ENCODE measurements at places on chromosomes 7 and 10.

- no peak for DNase-seq
These were observed 38.2 kb downstream of the NEUROD6 start for GRCh38 chr7:31302356-31302755.

GRCh38 chr7:158353606-158354570, 233.7 kb downstream of the PTPRN2 start:
- DNase-seq = no peak

GRCh38 chr7:100811480-100811879, 15.8 kb downstream of the EPHB4 start:
- DNase-seq = no peak

GRCh38 chr7:109663806-109664205, 1094.1 kb downstream of the DNAJB9 start:
- DNase-seq = no peak

DNA sequence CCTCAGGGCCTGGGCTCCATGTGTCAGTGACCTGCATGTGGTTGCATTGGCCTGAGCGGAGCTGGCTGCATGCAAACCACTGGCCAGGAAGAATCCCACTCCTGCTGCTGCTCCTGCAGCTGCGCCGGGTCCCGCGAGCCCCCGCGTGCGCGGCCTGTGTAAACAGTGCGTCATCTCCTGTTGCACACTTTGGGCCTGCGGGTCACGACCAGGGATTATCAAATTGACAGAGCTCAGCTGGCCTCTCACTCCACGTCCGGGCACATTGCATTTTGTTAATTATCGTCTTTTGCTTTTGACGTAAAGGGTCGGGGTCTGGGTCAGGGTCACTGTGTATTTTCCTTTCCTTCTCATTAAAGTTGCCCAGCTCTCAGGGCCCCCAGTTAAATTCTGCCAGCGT, 132.6 kb downstream of the RGS10 start:
- DNase-seq = no peak

DNA sequence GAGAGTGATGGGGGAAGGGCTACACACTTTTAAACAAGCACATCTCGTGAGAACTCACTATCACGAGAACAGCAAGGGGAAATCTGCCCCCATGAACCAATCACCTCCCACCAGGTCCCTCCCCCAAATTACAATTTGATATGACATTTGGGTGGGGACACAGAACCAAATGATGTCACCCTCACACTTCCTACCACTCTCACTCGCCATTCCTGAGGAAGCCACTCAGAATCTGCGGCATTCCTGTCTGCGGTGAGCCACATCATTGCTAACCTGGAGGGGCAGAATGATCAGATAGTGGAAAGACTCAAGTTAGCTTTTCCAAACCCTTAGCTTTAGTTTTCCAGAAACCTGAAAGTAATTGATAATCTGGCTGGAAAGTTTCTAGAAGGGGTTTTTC, 66.9 kb downstream of the MYO3A start:
- no peak for DNase-seq

GRCh38 chr10:119444866-119445265, 97.7 kb downstream of the RGS10 start:
- no peak for DNase-seq

GRCh38 chr10:59905066-59905730, 1.2 kb downstream of the CCDC6 start:
- DNase-seq = no peak
